ENCODE measurements at places on chromosomes 5 and 9.

DNA sequence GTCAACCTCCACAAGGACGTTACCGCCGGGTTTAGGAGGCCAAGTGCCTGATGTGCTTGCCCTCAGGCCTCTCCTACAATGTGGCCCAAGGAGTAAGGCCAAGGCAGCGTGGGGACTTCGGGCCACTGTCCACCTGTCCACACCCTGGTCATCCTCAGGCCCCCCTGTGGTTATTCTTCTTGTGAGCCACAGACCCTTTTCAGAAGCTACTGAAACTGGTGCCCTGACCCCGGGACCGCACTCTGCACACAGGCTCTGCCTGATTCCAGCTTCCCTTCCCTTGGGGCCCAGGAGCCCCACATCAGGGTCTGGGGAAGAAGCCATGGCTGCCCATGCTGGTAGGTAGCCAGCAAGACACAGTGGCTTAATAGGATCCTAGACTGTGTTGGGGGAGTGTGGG is 128.8 kb downstream of the OLFM1 start:
- no peak for DNase-seq

- DNase-seq: no peak
Observed at GRCh38 chr9:112301420-112301819, 32.0 kb downstream of the PTBP3 start.

DNA sequence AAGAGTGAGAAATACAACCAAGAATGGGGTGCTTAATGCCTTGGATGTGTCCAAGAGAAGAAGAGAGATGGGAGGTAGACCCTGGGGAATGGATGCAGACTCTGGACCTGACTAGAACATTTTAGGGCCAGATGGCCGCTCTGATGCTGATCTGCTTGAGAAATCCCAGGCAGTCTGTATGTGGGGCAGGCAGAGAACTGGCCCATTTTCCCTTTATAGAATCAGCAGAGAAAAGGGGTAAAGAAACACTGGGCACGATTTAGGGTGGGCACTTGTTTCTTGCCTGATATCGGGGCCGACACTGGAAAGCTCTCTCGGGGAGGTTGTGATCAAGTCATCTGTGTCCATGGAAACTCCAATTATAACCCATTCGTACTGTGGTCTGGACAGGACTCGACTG is 118.5 kb upstream of the FSTL4 start:
- DNase-seq: no peak

GRCh38 chr5:139655727-139656271 is 7.7 kb downstream of the CXXC5 start:
- no peak for DNase-seq

DNA sequence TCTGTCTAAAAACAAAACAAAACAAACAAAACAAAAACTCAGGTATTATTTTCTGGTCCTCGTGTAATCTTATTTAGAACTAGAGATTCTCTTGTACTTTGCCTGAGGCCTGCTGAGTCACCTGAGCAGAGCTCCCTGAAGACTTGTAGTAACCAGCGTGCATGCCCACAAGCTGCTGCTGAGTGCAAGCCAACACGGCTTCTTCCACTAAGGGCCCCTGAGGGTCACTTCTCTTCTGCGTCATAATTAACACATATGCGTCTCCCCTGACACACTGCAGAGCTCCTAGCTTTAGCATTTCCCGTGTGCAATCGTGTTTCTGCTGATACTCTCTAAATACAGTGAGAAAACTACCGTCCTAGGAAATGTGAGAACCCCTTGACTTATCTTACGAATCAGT is 10.9 kb upstream of the NDFIP1 start:
- DNase-seq: no peak

DNA sequence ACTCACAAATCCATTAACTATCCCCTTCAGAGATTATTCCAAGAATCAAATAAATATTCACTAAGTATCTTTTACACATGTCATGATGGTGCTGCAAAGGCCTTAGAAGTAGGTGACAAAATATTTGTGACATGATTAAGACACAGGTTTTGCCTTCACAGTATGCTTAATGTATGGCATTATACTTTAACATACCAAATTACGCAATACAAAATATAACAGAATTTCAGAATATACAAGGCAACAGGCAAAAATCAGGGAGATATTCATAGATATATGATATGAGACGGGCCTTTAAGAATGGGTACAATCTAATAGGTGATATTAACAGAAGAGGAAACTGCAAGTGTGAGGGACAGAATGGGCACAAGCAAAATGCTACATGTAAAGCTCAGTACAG is 41.6 kb downstream of the CAAP1 start:
- DNase-seq: no peak

GRCh38 chr5:91206734-91207133 is 176.4 kb downstream of the ARRDC3 start:
- DNase-seq: no peak

GRCh38 chr9:91720313-91720712 is 229.7 kb downstream of the ROR2 start:
- DNase-seq: no peak

DNA sequence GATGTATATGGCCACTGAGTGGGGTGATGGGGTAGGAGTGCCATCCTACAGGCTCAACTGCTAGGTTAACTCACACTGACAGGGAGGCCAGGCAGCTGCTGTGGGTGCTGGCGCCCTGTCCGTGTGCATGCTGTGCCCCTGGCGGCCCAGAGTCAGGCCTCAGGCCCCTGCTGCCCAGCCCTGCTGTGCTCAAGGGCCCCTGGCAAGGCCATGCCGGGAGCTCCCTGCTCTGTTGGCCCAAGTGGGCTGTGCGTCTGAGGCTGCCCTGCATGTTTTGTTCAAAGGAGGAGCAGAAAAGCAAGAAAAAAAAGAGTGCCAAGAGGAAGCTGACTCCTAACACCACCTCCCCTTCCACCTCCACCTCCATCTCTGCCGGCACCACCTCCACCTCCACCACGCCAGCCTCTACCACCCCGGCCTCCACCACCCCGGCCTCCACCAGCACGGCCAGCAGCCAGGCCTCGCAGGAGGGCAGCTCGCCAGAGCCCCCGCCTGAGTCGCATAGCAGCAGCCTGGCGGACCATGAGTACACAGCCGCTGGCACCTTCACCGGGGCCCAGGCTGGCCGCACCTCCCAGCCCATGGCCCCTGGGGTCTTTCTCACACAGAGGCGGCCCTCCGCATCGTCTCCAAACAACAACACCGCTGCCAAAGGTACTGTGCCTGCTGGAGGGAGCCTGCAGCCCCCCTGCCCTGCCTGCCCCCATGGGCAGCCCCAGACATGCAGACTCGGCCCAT is 100.1 kb downstream of the PHF2 start:
- no peak for DNase-seq

GRCh38 chr5:68441309-68442073 is 225.9 kb downstream of the PIK3R1 start:
- DNase-seq: no peak

DNA sequence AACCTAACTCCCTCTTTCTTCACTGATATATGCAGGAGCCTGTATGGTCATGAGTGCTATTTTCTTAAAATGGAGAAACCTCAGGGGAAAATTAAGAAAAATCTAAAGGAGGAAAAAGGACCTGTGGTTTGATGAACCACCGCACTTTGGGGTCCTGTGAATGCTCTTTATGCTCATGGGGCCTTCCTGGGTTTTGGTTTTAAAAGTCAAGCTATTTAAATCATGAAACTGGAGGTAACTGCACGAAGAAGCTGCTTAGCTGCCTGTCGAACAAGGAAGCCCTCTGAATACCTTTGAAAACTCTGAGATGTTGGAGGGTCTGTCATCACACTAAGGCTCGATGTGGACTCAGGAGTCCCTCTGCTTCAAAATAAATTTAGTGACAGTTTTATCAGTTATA is 564.5 kb upstream of the ADAMTS16 start:
- DNase-seq: no peak

DNA sequence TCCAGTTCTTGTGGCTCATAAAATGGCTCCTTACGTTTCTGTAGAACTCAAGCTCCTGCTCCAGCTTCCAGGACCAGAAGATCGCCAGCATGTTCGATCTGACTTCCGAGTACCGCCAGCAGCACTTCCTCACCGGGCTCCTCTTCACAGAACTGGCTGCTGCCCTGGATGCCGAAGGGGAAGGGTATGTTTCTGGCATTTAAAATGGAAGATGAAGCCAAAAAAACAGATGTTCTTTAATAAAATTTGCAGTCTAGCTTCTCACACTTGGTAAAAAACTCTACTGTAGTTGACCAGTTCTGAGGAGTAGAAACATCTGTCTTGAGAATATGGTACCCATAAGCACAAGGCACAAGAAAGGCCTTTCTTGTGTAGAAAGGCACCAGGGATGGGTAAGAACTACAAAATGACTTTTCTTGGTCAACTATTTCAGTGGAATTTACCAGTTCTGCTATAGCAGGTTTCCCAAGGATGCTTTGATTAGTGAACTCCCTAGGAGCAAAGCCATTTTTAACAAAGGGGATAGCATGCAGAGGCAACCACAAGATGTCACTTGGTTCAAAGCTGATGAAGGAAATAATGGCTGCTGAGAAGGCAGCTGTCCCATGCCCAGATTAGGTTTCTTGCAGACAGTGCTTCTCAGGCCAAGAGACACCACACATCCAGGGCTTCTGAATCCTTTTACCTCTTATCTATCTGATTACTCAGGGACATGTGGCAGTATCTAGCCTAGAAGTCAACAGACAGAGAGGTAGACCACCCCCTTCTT is 192.4 kb downstream of the DOCK8 start:
- no peak for DNase-seq

- no peak for DNase-seq
Observed at GRCh38 chr9:114034661-114035062, 43.4 kb downstream of the AMBP start.

DNA sequence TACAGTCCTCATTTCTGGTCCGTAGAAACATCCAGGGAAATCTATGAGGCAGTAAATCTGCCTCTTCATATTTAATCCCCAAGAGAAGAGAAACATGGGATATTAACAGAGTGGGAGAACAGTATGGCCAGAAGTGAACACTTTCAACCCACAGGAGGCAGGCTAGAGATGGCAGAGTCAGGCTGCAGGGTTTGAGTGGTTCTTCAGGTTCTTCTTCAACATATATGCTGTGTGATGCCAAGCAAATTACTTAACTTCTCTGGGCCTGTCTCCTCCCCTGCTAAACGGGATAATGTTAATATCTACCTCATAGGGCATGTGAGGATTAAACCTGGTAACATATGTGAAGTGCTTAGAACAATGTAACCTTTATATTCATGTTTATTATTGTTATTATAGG is 321.8 kb downstream of the PSAT1 start:
- no peak for DNase-seq

DNA sequence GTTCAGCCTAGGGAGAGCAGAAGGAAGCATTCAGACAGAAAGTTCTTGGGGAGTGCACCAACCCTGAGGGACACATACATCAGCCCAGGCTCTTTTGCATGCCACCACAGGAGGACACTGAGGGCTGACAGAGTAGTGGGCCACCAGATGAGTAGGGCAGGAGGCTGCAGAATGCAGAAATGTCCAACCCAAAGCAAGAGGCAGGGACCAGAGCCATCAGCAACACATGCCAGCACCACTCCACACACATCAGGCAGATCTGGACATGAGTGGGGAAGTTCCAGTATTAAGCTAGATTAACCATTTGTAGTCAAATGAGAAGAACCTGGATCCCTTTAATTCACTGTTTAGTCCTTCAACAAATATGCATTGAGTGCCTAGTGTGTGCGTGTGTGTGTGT is 35.7 kb upstream of the OTULINL start:
- DNase-seq: no peak

DNA sequence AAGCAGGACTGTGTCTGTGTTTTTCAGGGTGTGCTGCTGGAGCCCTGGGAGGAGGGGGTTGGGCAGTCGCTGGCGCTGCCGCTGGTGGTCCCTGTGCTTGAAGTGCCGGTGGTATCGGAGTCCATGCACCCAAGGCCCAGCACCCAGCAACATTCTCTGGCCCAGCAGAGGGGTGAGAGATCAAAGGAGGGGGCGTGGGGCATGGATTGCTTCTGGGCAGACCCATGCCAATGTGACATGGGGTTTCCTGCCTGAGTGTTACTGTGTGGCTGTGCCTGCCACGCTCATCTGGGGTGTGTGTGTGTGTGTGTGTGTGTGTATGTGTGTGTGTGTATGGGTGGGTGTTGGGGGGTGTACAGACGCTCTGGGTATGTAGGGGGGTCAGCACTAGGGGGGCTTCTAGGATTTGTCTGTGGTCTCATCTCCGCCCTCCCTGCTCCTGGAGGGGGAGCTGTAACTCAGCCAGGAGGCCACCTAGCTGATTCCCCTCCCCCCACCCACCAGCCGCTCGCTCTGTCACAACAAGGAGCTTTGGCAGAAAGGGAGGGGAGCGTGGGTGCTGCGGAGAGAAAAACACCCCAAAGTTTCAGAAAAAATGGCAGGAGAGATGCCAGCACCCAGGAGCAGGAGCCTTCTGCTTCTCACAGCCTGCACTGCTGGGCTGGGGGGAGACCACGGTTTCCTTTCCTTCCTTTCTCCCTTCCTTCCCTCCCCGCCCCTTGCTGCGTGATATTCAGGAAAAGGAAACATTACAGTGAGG is 35.9 kb upstream of the HSPA9 start:
- no peak for DNase-seq

DNA sequence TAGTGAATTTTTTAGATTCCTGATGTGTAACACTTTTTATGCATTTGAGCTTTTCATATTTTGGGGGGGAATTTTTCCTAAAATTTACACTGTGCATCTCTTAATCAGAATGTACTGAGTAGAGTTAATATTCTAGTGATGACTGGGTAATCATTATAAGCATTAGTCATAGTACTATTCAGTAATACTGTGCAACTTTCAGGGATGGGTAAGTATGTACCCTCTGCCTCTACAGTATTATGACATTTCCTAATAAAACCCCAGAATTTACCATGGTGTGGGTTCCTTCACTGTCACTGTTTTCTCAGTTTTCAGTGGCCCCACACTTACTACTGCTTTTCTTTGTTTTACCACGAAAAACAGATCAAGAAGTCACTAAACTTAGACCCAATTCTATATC is 2.8 kb upstream of the CMYA5 start:
- no peak for DNase-seq

GRCh38 chr5:73344835-73345234 is 103.7 kb downstream of the FOXD1 start:
- DNase-seq: no peak

DNA sequence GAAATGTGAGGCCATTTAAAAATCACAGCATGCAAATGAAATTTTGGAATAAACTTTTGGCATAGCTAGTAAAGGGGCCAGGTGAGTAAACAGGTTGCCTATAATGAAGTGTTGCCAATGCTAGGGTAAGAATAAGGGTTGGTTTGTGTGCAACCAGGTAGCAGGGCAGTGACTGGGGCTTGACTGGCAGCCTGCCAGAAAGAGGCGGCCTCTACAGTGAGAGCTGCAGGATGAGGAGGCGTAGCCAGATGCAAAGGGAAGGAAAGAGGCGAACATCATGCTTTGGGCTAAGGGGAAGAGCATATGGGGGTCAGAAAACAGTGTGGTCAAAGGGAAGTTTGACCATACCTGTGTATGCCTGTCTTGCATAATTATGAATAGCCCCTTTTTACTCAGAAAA is 70.6 kb downstream of the MAST4 start:
- no peak for DNase-seq

GRCh38 chr5:72147569-72147968 is 40.3 kb downstream of the MAP1B start:
- no peak for DNase-seq
